Caudate nucleus (tissue), 63 donors: ENCODE measurements at places on chromosomes 2 and 18.

DNA sequence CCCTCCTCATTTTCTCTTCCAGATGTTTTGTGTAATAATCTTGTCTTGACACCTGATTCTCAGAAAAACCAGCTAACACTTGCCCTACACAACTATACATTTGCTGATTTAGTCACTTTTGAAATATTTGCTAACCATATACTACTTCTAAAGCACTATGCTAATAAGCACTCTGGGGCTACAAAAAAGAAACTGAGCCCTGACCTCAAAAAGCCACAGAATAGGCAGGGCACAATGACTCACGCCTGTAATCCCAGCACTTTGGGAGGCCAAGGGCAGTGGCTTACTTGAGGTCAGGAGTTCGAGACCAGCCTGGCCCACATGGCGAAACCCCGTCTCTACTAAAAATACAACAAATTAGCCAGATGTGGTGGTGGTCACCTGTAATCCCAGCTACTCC lies 266.0 kb downstream of the RAD51AP2 start:
- DNase-seq, result no peak

- DNase-seq, result no peak
Observed at GRCh38 chr2:239805414-239805813, 219.7 kb downstream of the NDUFA10 start.

GRCh38 chr2:120428748-120429147 lies 82.8 kb downstream of the INHBB start:
- DNase-seq, result no peak

DNA sequence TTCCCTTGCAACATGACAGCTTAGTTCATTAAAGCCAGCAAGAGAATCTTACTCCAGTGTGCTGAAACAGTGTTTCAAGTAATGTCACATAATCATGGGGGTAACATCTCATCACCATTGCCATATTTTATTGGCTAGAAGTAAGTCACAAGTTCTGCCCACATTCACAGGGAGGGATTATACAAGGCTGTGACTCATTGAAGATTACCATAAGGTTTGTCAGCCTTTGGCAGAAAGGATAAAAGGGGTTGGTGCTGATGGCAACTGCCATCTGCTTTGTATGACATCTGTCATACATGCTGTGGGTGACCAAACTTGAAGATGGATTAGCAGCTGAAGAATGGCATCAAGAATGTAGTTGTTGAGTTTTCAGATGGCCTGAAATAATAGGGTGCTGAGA lies 61.2 kb downstream of the KCNE4 start:
- DNase-seq, result no peak

GRCh38 chr2:210461401-210461800 lies 15.2 kb downstream of the LANCL1 start:
- DNase-seq, result no peak

GRCh38 chr2:21067125-21067524 lies 23.3 kb upstream of the APOB start:
- no peak for DNase-seq

- no peak for DNase-seq
Observed at GRCh38 chr2:180707175-180707883, 273.1 kb upstream of the UBE2E3 start.

DNA sequence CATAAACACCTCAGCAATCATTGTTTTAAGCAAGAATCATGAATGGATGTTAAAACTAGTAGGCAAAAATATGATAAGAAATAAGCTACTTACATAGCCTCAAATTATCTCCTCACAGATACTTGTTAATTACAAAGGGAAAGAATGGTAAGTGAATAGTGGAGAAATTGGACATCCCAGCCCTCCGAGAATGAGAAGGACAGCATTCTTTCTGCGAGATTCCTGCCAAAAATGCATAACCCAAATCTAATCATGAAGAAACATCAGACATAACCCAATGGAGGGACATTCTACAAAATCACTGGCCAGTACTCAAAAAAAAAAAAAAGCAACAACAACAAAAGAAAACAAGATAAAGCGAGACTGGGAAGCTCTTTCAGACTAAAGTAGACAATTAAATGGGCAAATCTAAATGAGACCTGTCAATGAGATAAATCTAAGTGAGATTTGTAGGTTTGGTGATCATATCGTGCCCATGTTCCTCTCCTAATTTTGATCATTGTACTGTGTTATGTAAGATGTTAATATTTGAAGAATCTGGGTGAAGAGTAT lies 57.9 kb upstream of the GLI2 start:
- no peak for DNase-seq

- DNase-seq, result no peak
Observed at GRCh38 chr2:35428548-35428947, 927.0 kb upstream of the CRIM1 start.

GRCh38 chr2:237581751-237582746 lies 8.5 kb downstream of the RAB17 start:
- no peak for DNase-seq
